ENCODE measurements at places on chromosomes 7 and 10.

DNA sequence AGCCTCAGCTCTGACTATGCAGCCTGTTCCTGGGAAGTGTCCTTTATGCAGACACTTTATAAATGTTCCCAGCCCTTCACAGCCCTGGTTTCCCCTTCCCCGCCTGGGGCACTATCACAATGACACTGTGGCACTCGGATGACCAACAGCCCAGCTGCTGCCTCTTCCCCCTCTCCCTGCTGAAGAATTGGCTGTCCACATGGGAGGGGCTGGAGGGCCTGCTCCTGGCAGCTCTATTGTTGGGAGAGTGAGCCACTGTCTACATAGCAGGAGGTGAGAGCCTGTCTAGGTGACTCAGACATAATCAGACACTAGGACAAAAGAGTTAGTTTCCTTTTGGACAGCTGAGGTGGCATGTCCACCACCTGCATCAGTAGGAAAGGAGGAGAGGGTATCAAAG is 437.5 kb downstream of the PLXNA4 start:
- no peak for DNase-seq

GRCh38 chr7:16511314-16511713 is 15.3 kb upstream of the LRRC72 start:
- DNase-seq = no peak

DNA sequence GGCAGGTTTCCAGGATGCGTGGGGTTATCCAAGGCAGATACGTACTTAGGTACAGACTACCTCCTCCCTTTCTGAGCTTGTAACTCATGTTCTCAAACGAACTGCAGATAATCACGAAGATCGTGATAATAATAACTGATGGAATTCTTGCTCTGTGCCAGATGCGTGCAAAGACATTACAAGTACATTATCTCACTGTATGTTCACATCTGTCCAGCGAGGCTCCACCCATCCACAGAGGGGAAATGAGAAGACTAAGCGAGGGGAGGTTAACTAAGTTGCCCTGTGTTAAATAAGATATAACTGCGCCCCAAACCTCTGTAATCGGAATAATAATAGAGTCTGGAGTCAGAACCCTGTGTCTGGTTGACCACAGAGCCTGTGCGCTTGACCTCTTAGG is 1.9 kb downstream of the GALNT17 start:
- no peak for DNase-seq

GRCh38 chr7:107384025-107384424 is 85.8 kb upstream of the GPR22 start:
- DNase-seq = no peak

- DNase-seq = no peak
Observed at GRCh38 chr10:77873536-77874380, 52.8 kb downstream of the DLG5 start.

DNA sequence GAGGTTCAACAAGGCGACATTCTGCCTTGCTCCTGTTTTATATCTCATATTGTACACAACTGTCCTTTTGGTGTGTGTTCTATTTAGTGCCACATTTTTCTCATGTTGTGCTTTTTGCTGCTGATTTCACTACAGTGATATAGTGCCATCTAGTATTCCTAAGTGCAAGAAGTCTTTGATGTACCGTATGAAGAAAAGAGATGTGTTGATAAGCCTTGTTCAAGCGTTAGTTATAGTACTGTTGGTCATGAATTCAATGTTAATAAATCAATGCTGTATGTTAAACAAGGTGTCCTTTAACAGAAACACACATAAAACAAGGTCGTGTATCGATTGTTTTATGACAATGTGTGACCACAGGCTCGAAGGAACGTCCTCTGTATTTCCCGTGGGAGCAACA is 939.4 kb downstream of the GATA3 start:
- no peak for DNase-seq

- no peak for DNase-seq
Observed at GRCh38 chr10:124226271-124227054, 133.1 kb upstream of the CHST15 start.

DNA sequence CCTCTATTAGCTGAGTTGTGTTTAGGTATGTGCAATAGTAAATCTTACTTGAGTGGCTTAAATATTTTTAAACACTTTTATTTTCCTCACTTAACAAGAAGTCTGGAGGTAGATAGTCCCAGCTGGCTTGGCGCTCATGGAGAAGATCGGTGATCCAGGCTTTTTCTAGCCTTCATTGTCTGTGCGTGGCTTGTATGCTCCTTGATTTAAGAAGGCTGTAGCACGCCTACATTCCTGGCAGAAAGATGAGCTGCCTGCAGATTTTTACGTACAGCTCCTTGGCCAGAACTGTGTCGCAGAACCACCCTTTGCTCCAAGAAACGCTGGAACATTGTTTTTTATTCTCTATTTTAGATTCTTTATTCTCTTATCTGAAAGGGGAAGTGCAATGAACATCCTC is 284.1 kb downstream of the KIF20B start:
- no peak for DNase-seq

DNA sequence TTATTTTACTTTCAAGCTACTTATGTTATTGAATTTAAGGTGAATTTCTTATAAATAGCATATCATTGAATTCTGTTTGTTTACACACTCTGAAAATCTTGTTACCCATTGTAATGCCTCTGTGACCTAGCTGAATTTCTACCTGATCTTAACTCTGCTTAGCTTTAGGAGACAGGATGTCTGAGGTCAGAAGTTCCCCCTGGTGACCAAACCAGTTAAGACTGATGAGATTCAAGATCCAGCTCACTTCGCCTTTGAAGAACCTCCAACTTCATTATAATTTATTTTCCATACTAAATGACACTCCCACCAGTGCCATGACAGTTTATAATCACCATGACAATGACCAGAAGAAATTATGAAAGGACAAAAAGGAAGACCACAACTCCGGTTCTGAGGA is 213.4 kb upstream of the CDC14C start:
- DNase-seq = no peak
